Large intestine (tissue), 12 donors: ENCODE measurements at places on chromosomes 2 and 18.

- DNase-seq, result no peak
Observed at GRCh38 chr2:85231952-85232351, 95.8 kb downstream of the TGOLN2 start.

DNA sequence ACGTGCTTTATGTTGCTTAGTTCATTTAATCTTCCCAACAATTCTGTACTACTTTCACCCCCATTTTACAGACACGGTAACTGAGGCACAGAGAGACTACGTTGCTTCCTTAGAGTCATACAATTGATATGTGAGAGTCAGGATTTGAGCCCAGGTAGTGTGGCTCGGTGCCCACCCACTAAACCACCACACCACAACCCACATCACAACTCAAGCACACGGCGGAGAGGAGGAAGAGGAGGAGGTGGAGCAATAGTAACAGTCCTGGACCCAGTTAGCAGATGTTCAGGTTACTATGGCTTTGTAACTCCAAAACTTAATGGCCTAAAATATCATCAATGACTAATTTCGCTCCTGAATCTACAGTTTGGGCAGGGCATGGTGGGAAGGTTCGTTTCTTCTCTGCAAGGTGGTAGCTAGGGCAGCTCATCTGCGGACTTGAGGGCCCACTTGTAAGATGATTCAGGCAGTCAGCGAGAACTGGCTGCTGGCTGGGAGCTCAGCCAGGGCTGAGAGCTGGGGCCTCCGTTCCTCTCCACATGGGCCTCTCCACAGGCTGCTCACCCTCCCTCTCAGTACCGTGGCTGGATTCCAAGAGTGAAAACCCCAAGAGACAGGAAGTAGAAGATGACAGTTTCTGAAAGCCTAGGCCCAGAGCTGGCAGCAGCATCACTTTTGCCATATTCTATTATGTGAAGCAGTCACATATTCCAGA, 167.1 kb downstream of the ZFP36L2 start:
- peak; percentile 79 for DNase-seq

GRCh38 chr2:5990086-5990485, 297.9 kb downstream of the SOX11 start:
- no peak for DNase-seq

DNA sequence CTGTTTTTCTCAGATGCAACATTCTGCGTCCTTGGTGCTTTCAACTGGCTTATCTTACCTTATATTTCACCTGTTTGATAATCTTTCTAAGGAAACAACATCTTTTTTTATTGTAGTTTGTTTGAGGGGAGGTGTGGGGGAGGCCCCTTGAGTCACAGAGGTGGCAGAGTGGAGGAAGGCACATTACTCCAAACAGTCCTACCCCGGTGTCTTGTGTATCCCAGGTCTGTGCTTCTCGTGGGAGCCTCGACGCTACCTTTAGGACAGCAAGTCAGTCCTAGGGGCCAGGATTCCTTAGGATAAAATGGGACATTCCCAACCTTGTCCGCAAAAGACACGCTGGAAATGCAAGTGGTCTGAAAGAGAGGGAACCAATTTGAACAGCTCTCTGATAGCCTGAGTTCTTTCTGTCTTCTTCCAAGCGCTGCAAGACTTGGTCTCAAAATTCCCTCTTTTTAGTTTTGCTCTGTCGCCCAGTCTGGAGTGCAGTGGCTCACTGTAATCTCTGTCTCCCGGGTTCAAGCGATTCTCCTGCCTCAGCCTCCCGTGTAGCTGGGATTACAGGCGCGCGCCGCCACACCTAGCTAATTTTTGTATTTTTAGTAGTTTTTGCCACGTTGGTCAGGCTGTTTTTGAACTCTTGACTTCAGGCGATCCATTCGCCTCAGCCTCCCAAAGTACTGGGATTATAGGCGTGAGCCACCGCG, 4.0 kb downstream of the GATA6 start:
- peak; percentile 47 for DNase-seq

DNA sequence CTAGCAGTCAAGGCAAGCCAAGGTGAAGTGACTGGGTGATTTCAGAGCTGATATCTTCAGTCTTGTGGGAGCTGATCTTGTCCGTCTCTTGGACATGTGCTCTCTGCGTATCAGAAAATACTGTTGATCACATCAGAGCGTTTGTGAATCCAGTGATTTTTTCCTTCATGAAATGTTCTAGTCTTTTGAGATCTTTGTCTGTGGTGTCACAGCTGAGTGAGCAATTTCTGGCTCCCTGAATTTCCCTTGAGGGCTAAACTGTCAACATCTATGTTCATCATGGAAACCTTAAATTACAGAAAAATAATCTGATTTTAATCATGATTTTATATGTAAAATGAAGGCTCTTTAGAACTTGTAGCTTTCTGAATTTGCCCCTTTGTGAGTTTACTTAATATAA, 432.0 kb downstream of the CCDC85A start:
- DNase-seq, result no peak

DNA sequence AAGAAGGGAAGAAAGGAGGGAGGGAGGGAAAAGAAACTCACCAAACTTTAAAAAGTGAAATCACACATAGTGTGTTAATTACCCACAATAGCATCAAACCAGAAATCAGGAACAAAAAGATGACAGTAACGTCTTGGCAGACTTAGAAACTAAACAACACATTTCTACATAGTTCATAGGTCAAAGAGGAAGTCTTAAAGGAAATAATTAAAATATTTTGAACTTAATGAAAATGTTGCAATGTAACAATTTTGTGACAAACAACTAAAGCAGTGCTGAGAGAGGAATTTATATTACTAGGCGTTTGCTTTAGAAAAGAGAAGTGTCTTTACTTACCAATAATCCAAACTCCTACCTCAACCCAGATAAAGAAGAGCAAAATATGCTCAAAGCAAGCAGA, 505.0 kb upstream of the ID2 start:
- DNase-seq, result no peak

DNA sequence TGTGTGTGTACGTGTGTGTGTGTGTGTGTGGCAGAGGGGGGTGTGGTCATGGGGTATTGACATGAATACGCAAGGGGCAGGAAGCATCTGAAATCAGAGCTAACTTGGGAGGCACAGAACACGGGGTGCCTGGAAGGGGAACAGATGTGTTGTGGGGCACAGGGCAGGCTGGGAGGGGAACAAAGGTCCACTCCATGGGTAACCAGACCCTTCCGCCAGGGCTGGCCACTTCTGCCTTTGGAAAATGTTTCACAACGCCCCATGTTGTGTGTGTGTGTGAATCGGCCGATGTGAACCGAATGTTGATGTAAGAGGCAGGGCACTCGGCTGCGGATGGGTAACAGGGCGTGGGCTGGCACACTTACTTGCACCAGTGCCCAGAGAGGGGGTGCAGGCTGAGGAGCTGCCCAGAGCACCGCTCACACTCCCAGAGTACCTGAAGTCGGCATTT, at the start of gene SLC11A1:
Gene SLC11A1, plus strand, starts transcription at position 358 of the 451 bp plus-strand sequence. CDS start 96 bp downstream, outside the sequence.
- DNase-seq, result no peak

- no peak for DNase-seq
Observed at GRCh38 chr18:47826157-47827074, 104.0 kb downstream of the SMAD2 start.

- no peak for DNase-seq
Observed at GRCh38 chr2:156947261-156947660, 310.2 kb upstream of the GALNT5 start.

DNA sequence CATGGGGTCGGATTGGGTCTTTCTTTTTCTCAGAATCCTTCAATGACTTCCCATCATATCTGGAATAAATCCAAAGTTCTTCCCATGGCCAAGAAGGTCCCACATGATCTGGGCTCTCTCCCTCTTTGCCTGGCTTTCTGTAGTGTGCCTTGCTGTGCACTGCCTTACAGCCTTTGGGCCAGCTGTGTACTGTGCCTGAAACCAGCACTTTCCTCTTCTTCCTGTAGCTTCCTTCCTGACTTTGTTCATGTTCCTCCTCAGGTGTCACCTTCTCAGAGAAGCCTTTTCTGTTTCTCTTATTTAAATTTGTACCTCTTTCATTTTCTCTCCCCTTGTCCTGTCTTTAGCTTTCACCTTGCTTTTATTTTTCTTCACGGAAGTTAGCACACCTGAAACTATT, 4.3 kb upstream of the CDCA7 start:
- peak; percentile 8 for DNase-seq

GRCh38 chr2:52115750-52116149, 1083.8 kb upstream of the NRXN1 start:
- DNase-seq, result no peak

- DNase-seq, result no peak
Observed at GRCh38 chr2:99348173-99348572, 11.0 kb downstream of the EIF5B start.

- no peak for DNase-seq
Observed at GRCh38 chr2:71256421-71256820, 29.5 kb upstream of the PAIP2B start.

- no peak for DNase-seq
Observed at GRCh38 chr2:53938904-53939303, 31.9 kb downstream of the PSME4 start.

DNA sequence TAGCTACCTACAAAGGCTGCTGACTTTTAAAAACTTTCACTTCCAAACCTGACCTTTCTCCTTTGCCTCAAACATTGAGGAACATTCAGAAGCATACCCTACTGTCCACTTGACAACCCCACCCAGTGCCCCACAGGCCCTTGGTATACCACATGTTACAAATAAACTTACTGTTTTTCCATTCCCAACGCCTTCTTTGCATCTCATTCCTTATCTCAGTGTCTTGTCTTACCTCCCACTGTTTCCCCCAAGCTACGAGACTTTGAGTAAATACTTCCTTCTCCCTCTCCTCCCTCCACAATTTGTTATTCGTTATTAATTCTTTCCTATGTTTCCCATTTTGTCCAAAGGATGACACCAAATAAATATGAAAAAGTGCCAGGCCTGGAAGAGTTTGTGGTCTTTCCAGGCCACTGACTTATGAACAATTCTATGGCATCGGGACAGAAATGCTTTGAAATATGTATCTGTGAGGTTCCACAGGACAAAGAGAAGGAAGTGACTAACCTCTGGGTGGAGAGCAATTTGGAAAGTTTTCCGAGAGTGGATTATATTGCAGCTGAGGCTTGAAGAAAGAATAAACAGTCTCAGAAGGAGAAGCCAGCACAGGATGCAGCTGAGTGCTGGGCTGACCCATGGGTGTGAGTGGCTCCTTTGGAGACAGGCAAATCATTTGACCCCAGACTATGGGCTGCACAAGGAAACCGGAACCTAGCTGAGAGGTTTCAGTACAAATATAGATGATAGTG, 409.0 kb downstream of the LPIN1 start:
- no peak for DNase-seq

DNA sequence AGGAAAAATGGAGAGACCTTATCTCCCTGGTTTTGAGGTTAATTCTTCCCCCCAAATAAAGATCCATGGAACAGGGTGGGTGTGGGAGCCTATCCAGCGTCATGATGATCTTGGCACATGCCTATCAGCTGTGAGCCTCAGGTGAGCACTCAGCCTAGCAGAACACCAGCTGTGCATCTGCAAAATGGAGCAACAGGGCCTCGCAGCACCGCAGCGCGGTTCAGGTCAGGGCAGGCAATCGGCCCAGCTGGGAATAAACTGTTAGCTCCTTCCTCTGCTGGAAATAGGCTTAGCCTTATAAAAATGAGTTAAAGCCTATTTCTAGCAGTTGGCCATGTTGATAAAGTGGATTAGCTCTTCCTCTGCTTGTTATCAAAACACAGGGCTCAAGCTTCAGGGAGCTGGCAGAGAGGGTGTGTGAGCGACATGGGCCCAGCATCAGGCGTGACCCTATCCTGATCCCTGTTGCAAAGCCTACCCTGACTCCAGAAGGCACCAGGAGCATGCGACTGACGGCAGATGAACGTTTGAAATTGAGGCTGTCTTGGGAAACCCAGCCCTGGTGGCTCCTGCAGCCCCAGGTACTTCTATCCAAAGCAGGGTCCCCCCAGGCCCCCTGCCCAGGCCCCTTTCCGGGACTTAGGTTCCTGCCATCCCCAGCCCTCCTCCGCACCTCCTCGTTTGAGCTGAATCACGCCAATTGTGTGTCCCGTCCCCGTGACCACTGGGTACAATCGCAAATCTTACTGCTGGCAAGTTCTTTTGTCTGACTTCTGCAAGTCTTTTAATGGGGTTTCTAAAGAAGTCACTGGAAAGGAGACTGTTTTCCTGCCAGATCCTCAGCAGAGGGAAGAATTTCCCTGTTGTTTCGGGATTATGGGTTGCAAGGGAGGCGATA, 35.4 kb downstream of the ARHGEF4 start:
- no peak for DNase-seq

DNA sequence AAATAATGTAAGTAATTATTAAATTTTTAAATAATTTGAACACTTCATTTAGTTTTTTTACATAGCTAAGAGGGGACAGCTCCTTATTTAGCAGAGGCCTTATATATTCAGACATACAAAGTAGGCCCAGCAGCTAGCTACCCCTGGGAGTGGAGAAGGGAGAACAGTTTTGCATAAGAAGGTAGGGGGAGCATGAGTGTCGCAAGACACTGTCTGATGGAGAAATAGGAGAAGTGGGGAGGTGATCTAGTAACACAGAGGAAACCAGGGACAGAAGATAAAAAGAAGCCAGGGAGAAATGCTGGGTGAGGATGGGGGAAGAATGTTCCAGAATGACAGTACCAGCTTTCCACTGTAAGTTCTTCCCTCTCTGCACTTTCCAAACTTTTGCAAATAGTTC, 16.0 kb upstream of the RGPD4 start:
- no peak for DNase-seq

DNA sequence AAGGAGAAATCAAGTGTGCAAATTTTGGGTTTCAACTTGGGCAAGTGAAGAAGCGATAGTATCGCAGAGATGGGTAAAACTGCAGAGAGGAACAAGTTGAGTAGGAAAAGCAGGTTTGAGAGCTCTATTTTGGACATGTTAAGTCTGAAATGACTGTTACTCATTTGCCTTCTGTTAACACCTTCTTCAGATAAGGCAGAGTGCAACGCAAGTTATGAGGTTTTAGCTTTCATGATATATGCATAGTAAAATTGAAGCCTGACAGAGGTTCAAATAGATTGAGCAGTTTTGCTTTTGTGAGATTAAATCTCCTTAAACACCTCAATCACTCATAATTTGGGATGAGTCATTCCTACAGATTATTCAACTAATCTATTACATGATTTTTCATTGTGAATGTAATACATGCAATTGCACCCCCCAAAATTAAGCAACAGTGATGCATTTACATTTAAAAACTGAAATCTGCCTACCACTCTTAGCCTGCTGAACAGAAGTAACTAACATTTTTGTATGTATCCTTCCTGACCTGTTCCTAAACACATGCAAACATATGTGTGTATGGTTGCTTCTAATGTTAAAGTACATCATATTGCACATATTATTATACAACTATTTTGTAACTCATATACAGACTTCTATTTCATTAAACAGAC, 575.4 kb downstream of the ARHGAP15 start:
- no peak for DNase-seq
